ENCODE measurements at places on chromosomes 16 and 17.

GRCh38 chr16:12499032-12499745, 304.5 kb downstream of the CPPED1 start:
- no peak for DNase-seq

- DNase-seq: peak; percentile 84
Observed at GRCh38 chr16:29645694-29646187, 17.3 kb upstream of the SPN start.

- DNase-seq: peak; percentile 32
Observed at GRCh38 chr17:1683459-1683858, 1.2 kb downstream of the PRPF8 start.

DNA sequence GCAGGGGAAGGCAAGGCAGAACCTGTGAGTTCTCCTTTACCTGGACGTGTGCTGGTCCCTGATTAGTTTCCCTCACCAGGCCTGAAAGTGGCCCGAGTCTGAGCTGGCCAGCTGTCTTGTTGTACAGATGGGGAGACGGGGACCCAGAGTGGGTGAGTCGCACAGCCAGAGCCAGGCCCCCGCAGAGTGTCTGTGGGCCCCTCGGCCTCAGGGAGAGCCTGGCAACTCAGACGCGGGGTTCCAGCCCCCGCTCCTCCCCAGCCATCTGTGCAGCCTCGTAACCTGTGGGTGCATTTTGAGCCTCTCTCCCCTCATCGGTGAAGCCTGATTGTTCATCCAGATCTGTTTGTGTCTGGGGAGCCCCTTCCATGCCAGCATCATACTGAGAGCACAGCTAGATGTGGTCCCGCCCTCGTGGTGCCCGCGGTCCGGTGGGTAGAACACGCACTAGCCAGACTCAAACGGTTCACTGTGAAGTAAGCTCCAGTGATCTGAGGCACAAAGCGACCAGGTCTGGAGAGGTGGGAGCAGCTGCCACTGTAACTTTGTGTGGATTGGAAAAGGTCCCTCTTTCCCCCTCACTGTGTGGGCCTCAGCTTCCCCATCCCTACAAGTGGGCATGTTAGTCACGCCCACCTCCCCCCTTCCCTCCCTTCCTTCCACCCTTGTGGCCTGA, 6.0 kb upstream of the NDRG4 start:
- DNase-seq: no peak

DNA sequence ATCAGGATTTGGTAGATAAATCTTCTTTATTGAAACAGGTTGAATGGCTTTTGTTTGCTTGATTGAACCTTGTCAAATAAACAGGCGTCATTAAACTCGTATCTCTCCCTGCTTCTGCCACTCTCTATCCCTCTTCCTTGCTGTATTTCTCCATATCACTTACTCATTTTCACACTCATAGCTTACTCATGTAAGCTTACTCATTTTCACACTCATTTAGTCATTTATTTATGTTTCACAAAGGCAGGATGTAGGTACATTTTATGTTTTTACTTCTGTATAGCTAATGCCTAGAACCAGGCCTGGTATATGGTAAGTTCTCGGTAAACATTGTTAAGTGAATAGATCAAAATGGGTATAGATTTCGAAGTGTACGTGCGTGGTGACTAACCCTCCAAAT, 450.0 kb downstream of the PMP22 start:
- DNase-seq: no peak

All from GF-D8 (cell line).